Activated CD8-positive, alpha-beta memory T cell treated with anti-CD3 and anti-CD28 coated beads, Interleukin-2, amount 10 ng/mL, durations not matched to agents 7 days and 5 days (primary cell): ENCODE measurements at places on chromosomes 3 and 15. TPM values are rescaled to one million over a fixed set of nuclear protein-coding genes. Genes with fewer than 3 reads are reported as not detected.

- DNase-seq = no peak
Observed at GRCh38 chr15:66801266-66801665, 99.2 kb downstream of the SMAD6 start.

ROPN1 gene
- total RNA-seq = not detected

DNA sequence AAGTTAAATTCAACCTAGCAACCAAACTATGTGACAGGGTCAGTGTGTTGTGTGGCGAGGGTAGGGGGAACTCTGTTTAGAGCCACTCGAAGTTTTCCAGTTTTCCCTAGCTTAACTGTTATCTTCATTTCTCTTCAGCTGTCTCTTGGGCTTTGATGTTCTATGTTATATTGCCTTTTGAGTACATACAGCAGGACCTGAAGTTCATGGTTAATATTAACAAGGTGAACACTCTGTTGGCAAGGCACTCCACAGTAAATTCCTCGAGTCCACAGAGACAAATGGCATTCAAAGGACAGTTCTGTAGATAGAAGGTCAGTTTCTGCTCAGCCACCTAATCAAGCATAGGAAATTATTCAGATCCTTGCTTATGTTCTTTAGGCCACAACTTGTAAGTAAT lies 147.9 kb upstream of the DPH6 start:
- no peak for DNase-seq

CELF6 gene
- 0.33 TPM for total RNA-seq

DNA sequence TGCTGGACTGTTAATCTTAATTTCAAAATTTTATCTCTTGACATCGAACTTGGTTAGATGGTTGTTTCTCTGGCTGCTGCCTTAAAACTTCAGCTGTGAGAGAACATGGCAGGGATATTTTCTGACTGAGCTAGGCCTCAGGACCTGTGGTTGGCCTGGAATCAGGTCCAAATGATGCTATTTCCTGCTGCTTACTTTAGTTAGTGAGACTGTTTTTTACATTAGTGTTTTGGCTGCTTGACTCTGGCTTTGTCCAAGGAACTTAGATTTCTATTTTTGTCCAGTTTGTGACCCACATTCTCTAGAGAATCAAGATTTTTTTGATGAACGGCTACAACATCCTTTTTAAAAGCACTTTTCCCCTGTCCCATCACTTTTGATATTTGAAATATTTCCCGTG lies 497.9 kb upstream of the SGO1 start:
- no peak for DNase-seq
